NCI-H69 (cell line): ENCODE measurements at places on chromosomes 13 and 19.

DNA sequence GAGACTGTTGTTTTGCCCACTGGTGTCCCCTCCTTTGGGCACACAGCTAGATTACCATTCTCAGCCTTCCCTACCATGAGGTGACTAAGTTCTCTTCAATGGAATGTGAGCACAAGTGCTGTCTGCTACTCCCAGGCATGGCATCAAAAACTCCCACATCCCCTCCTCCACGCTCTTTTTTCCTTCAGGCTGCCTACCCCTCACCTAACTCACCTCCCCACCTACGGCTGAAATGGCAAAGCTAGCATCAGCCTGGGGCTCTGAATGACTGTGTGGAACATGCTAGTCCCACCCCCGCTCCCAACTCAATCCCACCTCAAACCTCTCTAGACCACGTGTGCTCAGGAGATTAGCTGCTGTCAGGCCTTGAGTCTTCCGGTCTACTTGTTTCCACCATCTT, 512.2 kb downstream of the DIAPH3 start:
- DNase-seq = no peak

DNA sequence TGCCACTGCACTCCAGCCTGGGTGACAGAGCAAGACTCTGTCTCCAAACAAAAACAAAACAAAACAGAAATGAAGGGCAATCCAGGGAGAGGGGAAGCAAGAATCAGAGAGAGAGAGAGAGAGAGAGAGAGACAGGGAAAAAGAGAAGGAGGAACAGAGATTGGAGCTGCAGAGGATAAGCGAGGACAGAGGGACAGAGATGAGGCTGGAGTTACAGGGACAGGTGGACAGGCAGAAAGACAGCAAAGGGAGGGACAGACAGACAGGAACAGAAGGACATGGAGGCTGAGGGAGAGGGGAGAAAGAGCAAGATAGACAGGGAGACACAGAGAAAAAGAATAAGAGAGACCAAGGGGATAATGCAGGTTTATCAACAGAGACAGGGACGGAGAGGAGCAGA, 1.3 kb upstream of the CRX start:
- no peak for DNase-seq

GRCh38 chr13:39918620-39919236, 263.3 kb downstream of the COG6 start:
- DNase-seq = no peak

- DNase-seq = no peak
Measured at GRCh38 chr19:35331551-35332214, 2.7 kb downstream of the CD22 start.

GRCh38 chr13:79913141-79913827, 427.6 kb downstream of the SPRY2 start:
- DNase-seq = no peak

DNA sequence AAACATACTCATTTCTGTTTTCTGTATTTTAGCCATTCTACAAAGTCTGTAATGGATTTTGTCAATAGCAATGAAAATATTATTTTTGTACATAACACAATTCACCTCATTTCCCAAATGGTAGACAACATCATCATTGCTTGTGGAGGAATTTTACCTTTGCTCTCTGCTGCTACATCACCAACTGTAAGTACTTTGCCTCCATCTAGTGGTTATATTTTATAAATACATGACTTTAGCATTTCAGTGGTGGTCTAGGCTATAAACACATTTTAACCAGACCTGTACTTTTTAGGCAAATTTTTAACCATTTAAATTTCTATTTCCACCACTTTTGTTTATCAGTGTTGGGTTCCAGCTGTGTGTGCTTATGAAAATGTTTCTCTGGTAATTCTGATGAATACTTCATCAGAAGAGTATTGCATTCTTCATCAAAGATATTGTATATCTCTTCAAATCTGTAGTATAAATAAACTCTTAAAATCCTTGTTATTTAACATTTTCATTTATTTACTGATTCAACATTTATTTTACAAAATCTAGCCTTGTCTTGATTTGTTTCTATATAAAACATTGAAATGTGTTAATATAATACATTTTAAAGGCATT, 222.4 kb downstream of the NBEA start:
- DNase-seq = peak; percentile 63

DNA sequence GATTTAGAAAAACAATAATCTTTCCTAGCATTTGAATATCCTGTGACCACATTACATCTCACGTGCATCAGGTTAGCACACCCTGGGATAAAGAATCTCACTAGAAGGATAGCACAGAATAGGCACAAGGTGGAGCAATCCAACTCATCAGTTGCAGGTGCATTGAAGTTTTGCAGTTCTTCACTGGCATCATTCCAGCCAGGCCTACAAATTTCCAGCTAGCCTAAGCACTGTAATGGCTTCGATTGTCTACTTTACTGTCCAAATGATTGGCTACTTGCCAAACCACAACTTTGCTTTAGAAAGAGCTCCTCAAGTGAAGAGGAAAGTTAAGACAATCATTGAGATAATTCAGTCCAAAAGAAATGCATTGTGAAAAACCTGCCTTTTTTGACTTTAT, 89.5 kb downstream of the SPRY2 start:
- DNase-seq = peak; percentile 0
